ENCODE measurements at places on chromosomes 7 and 10.

GRCh38 chr10:77463499-77463898 lies 174.1 kb downstream of the KCNMA1 start:
- no peak for DNase-seq

DNA sequence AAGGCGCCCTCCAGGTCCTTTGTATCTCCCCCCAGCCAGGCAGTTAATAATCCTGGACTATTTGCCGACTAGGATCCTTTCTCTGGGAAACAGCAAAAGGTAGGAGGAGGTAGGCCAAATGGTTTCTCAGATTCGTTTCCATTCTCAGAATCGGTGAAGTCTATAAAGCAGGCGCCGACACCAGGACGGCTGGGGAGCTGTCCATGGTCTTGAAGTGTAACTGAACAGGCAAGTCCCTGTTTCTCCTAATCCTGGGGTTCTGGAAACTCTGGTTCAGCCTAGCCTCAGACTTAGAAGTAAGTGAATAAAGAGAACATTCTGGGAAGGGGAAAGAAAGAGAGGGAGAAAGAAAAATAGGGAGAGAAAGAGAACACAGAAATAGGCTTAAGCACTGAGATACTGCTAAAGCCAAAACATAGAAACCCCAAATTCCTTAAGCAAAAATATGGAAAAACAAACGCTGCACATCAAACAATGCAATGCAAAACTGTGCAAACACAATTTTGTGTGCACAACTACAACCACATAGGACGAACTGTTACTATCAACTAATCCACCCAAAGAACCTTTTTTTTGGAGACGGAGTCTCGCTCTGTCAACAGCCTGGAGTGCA lies 11.1 kb upstream of the INA start:
- DNase-seq, result no peak

DNA sequence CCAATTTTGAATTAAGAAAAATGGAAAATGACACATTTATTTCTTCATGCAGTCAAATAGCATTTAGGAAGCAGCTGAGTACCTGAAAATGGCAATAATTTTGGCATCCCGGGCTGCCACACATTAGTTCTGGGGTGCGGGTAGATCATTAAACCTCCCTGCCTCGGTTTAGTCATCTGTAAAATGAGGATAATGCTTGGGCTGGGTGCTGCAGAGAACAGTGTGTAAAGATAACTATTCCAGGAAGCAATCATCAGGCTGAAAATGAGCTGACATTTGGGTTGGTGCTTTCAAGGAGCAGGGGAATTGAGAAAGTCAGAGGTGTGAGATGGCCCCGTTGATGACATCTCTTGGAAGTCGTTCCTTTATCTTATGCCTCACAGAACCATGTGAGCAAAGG lies 767.2 kb downstream of the PHTF2 start:
- DNase-seq, result no peak

DNA sequence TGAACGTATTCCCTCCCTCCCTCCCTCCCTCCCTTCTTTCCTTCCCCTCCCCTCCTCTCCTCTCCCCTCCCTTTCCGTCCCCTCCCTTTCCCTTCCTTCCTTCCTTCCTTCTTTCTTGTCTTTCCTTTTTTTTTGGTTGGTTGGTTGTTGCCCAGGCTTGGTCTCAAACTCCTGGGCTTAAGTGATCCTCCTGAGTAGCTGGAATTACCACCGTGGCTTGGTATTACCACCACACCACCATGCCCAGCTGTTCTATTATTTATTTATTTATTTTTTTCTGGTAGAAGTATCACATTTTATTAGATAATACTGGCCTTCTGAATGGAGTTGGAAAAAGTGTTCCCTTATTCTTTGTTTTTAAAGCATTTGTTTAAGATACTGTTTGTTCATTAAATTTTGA lies 95.9 kb downstream of the PHF14 start:
- DNase-seq, result no peak

DNA sequence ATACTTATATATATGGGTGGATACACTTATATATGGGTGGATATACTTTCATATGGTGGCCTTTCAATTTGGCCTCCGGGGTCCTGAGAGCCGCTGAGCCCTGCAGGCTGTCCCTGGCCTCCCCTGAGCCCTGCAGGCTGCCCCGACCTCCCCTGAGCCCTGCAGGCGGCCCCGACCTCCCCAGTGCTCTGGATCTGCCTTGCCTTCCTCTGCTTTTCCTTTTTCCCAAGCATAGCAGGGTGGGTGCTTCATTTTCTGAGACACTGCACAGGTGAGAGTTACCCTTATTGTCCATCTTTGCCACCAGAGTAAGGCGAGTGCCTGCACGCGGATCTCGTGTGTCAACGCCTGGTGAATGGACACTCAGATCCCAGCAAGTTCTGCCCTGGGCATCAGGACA lies 106.6 kb downstream of the VIPR2 start:
- DNase-seq, result no peak

GRCh38 chr10:132194726-132195125 lies 8.0 kb downstream of the DPYSL4 start:
- no peak for DNase-seq

DNA sequence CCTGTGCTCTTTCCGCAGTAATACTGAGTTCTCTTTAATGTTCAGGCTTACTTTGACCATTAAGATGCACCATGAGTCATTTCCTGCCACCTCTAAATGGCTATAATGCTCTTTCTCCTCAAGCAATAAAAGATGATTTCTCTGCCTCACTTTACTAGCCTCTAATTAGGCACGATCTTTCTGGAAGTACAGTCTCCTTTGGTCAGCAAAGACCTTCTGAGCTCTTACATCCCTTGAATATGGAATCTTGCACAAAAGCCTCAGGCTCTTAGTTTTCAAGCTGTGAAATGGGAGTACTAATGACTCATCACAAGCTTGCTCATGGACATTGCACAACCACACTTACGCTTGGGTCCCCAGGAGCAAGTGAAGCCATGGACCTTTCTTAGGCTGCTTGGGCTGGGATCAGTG lies 85.9 kb downstream of the FRMD4A start:
- DNase-seq, result peak; percentile 34

- DNase-seq, result no peak
These were observed 106.5 kb downstream of the ARHGAP12 start for GRCh38 chr10:31822150-31822549.

DNA sequence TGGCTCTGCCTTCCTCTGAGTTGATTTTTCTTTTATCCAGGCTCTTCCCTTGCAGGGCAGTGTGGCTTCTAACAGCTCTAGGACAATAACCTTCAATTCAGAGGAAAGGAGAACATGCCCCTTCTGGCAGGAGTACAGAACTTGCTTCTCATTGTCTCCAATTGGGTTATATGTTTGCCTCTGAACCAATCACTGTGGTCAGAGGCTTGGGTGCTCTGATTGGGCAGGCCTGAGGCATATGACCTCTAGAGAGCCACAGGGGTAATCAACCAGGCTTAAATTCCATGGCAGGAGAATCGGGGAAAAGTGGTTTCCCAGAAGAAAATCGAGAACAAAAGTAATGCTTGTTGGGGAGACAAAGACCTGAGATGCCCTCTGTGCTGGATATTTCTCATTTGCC lies 240.0 kb downstream of the REEP3 start:
- no peak for DNase-seq

- DNase-seq, result no peak
These were observed 230.5 kb upstream of the TMEM229A start for GRCh38 chr7:124263232-124263827.

DNA sequence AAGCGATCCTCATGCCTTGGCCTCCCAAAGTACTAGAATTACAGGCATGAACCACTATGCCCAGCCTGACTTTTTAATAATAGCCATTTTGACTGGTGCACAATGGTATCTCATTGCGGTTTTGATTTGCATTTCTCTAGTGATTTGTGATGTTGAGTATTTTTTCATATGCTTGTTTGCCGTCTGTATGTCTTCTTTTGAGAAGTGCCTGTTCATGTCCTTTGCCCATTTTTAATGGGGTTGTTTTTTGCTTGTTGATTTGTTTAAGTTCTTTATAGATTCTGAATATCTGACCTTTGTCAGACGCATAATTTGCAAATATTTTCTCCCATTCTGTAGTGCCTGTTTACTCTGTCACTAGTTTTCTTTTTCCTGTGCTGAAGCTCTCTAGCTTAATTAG lies 219.2 kb upstream of the CTBP2 start:
- no peak for DNase-seq

- DNase-seq, result no peak
These were observed 154.4 kb downstream of the AMPH start for GRCh38 chr7:38476764-38477163.

DNA sequence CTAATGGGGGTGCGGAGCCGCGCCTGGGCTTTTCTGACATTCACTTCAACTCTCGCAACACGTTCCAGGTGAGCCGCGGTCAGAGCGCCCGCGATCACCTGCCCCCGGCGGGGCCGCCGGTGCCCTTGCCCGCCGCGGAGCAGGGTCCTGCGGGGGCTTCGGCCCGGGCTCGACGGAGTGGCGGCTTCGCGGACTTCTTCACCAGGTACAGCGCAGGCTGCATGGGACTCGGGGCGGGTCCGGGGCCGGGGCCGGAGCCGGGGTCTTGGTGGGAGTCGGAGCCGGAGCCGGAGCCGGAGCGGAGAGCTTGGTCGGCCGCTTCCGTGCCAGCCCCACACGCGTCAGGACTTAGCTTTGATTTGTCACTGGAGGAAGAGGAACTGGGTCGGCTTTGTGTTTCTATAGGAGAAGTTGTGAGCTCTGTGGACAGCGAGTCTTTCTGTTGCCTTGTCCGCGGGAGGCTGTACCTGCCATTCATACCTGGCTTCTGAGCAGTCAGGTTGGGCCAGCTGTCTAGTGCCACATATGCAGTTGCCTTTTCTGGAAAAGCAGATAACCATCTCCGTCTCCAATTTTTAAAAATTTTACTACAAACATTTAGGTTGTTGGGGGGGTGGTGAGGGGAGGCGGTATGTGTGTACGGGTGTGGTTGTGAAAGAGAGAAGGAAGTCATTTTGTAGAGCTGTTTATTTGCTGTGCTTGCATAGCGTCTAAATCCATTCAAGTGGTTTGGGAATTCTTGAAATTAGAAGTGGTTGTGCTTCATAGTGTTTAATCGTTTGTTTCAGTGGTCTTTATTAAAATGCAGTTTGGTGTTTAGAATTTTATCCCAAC lies 1.3 kb downstream of the TBC1D12 start:
- peak; percentile 31 for DNase-seq

- no peak for DNase-seq
These were observed 1034.5 kb upstream of the PHF14 start for GRCh38 chr7:9939176-9939575.

- DNase-seq, result no peak
These were observed 570 bp downstream of the BMS1 start for GRCh38 chr10:42783181-42783549.

DNA sequence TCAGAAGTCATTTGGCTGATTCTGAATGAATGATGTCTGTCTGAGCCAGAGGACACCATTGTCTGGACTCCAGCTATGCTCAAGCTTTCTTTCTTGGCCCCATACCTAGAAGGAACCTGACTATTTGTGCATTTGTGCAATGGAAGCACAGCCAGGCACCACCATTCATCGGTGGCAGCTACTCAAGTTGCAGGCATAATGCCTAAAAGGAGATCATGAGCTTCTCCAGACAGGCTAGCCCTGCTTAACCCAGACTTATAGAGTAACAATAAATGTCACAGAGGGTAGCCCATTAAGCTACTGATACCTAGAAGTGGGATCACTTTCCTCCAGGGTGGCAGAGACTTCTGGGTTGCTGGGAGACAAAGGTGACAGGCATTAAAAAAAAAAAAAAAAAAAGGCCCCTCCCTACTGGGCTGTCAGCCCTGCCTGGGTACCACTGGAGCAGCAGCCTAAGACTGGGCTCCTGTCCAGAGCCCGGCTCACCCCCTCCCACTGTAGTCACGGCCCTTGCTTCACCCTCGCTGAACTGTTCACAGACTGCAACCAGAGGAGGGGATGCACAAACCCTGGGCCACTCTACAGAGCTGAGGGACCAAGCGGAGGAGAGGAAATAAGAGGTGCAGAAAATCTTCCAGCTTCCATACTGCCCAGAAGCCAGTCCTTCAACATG lies 75.4 kb upstream of the ATP6V0A4 start:
- DNase-seq, result no peak

- DNase-seq, result no peak
These were observed 627.9 kb downstream of the SDK1 start for GRCh38 chr7:3928727-3929515.

- DNase-seq, result no peak
These were observed 260.6 kb downstream of the KCNMA1 start for GRCh38 chr10:77377034-77377433.

GRCh38 chr10:60652628-60653027 lies 125.7 kb upstream of the CDK1 start:
- no peak for DNase-seq

DNA sequence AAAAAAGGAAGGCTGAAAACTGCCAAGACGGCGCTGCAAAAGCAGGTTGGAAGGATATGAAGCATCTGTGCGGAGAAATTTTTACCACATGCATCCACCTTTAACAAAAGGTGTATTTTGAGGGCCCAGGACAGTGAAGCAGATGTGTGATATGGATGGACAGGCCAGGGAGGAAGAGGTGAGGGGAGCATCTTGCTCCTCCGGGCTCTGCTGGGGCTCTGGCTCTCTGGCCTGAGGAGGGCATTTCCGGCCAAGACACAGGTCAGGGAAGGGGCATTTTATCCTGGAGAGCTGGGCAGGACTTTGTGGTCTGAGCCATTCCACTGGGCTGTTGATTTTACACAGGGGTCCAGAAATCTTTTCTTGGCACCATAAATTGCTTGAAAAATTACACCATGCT lies 175.1 kb downstream of the ZMYND11 start:
- no peak for DNase-seq

DNA sequence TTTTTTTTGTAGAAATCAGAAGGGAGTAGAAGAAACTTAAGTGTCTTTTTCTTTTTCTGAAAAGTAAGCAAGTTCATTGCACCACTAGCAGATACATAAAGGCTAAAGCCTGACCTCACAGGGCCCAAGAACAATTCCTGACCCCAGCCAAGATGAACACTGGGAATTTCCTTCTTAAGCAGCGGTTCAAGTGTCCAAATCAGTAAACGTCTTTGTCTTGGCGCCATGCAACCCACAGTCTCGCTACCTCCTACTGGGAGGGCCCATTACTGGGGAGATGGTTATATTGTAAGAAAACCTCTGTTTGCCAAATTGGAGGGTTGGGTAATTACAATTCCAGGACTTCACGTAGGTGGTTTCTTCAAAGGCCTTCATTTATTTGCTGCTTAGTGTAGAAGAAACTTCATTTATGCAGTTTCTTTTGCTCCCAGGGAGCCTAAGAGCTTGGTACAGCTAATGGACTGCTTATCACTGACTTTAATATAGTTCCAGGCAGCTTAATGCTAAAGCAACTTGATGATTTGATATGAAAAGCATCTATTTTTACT lies 58.3 kb upstream of the ADRB1 start:
- DNase-seq, result no peak

DNA sequence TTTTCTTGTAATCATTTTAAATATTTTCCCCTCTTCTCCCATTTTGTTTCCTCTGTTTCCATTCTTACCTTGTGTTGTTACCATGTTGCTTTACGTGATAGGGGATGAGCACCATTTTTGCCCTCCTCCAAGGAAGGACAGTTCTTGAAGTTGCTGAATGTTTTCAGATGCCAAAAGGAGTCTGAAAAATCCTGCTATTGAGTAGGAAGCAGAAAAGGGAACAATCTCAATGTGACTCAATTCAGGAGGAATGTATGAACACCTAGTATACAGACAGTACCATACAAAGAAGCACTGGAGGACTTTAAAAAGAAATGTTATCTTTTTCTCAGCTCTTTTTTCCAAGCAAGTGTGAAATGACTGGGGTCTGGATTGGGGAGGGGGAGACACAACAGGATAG lies 5.1 kb upstream of the NAMPT start:
- DNase-seq, result no peak

All from HS-27A (cell line).